HT1080 (cell line): ENCODE measurements at places on chromosomes 6 and 20. TPM values are rescaled to one million over a fixed set of nuclear protein-coding genes. Genes with fewer than 3 reads are reported as not detected.

- DNase-seq, result no peak
Observed at GRCh38 chr6:138537106-138537505, 37.8 kb upstream of the NHSL1 start.

- DNase-seq, result no peak
Observed at GRCh38 chr6:13024616-13025015, 303.7 kb downstream of the TBC1D7 start.

The EZR gene
- total RNA-seq, result 228 and 253 TPM in 2 replicates

The MLN gene
- not detected in 2 replicates for total RNA-seq

The BTBD3 gene
- 22.2 and 32.1 TPM in 2 replicates for total RNA-seq
